ENCODE measurements at places on chromosomes 3 and 15.

GRCh38 chr3:8254489-8254888 is 247.1 kb upstream of the LMCD1 start:
- no peak for DNase-seq

- peak; percentile 68 for DNase-seq
These were observed 7.3 kb downstream of the FAM98B start for GRCh38 chr15:38461066-38461833.

DNA sequence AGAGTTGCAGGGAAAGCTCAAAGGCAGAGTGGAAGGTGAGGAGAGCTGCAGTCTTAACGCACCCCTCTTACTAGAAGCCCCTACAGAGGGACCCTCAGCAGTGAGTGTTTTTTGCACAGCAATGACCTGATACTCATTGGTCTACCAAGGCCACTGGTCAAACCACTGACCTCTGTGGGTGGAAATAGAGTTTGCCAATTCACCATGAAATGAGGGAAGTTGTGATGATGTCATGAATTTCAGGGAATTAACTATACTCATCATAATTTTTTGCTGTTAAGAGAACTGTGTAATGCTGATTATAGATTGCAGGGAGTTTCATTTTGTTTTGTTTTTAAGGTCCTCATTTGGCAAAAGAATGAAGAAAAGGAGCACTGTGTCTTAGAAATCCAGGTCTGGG is 101.7 kb upstream of the SMAD3 start:
- peak; percentile 86 for DNase-seq

DNA sequence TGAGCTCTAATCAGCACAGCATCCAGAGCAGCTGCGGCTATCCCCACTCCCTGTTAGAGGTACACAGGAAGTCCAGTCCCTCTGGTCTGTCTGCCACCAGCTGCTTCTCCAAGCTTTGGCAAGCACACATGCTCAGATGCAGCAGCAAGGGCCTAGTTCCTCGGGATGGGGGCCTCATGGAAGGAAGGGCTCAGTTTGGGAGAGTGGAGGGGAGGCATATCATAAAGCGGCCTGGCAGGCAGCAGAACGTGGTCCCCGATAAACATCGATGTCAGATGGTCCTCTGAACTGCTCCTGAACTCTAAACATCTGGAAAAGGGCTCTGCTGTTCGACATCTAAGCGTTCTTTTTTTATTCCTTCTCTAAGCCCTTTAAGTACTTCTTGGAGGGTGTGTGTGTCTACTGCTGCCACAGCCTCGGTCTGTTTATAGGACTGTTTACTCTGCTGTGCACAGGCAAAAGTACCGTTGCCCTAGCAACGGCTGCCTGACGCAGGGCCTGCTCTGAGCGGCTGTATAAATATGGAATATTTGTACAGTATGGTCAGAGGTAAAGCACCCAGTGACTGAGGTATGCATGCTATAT is 74.6 kb downstream of the PRICKLE2 start:
- no peak for DNase-seq

- no peak for DNase-seq
These were observed 31.5 kb downstream of the ROBO2 start for GRCh38 chr3:77071364-77071763.

GRCh38 chr3:35498506-35499210 is 140.7 kb upstream of the ARPP21 start:
- no peak for DNase-seq

- DNase-seq, result no peak
These were observed 97.7 kb downstream of the DPH6 start for GRCh38 chr15:35448294-35448693.

DNA sequence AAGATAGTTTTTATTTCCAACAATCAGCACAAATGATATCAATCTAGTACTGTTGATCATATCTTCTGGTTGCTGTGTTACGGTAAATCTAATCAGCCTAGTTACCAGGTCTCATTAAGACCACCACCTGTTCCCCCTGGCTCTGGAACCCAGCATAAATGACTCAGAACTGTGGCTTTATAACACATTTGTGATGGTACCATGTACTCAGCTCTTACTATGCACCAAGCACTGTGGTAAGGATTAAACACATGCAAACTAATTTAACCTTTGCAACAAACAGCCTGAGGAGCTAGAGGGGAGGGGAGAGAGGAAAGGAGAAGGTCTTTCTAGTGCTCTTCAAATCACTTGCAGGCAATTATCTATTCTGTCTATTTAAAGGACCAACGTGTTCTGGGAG is 173.9 kb upstream of the LMCD1 start:
- no peak for DNase-seq

GRCh38 chr3:132972333-132972732 is 65.9 kb upstream of the TMEM108 start:
- DNase-seq, result no peak

DNA sequence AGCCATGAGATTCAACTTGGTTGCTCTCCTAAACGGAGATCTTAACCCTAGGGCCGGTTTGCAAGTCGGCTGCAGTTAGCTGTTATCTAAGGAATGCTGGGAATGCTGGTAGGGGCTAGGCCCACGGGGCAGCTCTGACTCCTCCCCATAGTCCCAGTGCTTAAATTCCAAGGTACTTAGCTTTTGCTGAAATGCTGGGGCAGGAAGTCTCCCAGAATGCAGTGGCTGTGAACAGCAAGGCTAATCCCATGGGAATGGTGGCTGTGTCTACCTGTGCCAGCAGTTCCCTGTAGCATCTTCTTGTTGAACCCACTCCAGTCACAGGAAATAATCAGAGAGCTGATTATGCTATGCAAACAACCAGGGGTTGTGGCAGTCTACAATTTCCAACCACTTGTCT is 102.5 kb upstream of the TJP1 start:
- DNase-seq, result no peak

DNA sequence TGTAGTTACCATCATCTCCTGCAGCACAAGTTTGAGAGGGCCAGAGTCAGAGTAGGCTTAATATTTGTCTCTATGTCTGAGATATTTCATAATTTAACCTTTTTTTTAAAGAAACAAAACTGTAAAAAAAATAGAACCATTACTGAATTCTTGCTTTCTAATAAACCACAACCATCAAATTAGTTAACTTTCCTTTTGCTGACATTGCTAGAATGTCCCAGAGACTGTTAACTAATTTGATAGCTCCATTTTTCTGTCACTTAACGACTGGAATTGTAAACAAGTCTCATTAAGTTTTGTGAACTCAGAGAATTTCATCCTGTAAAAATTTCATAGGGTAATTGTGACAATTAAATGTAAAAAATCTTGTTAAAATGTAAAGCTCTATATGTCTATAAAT is 35.6 kb downstream of the IMPG2 start:
- no peak for DNase-seq

GRCh38 chr3:39000008-39000450 is 51.7 kb downstream of the SCN11A start:
- peak; percentile 54 for DNase-seq

DNA sequence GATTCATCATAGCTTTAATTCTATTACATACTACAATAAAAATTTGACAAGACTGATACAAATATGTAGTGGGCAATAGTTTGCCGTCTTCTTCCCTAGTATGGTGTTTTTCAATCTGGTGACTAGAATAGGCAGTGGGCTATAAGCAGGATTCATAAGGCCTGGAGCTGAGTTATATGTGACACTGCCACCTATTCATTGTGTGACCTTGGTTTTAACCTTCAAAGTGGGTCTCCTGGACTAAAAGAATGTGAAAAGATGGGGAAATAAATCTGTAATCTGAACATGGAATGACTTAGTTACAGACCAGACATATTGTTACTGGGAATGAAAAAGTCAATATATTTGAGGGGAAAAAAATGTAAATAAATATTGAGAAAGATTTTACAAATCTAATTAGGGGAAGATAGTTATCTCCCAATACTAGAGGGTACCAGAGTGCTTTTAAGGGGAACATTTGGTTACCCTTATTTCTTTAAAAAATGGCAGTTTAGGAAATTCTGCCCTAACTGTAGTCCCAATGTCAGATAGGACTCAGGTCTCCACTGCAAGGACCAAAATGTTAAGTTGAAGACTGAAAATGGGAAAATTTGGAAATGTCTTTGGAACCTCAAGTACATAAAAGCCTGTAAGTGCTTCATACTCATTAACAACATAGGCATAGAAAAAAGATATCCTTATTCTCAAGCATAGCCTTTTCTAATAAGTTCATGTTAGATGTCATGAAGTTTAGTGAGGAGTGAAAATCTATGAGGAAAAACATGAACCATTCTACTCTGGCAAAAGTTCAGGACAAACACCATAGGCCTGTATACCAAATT is 10.7 kb upstream of the SETD5 start:
- no peak for DNase-seq

GRCh38 chr15:96262549-96263489 is 67.7 kb upstream of the NR2F2 start:
- no peak for DNase-seq

DNA sequence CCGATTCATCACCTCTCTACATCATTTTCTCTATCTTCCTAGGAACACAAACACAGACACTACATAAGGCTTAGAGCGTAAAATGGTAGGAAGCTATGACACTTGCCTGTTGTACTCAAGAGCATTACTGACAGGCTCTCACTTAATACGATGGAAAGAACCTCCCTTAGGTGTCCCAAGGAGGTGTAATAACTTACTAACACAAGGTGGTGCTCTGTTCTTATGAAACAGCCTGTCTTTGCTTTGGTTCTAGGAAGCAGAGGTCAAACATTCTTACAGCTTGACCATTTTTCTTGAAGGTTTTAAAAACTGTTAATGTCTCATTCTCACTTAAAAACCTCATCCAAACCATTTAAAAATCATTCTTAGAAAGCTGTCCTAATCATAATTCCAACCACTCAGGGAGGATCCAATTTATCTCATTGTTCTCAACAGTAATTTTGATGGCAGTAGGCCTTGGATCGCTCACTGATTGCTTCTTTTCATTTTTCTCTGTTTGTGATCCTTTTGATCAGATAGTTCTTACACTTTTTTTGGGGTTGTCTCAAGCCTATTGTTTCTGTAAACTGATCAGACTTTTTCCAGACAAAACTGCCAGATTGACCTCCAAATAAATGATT is 317.8 kb upstream of the AGTR1 start:
- peak; percentile 9 for DNase-seq

DNA sequence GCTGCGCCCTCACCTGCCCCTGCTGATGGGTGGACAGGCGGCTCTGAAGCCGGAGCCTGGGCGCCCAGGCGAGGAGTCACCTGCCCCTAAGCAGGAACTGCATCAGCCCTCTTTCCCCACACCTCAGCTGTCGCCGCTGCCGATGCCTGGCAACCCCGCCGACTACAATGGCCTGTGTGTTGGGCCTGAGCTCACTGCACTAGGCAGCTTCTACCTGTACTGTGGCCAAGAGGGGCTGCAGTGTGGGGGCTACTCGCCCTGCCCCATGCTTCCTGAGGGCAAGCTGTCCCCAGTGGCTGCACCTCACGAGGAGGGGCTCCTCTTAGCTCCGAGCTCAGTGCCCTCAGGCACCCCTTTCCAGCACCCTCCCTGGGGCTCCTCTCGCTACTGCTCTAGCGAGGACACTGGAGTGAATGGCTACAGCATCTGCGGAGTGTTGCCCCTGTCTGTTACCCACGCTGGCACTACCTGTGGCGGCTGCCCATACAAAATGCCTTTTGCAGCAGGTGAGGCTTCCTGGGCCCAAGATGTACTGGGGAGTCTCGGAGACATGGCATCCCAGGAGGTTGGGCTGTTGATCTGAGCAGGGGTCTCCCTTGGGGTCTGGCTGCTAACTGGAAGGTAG is 11.3 kb upstream of the CHST14 start:
- DNase-seq, result no peak

DNA sequence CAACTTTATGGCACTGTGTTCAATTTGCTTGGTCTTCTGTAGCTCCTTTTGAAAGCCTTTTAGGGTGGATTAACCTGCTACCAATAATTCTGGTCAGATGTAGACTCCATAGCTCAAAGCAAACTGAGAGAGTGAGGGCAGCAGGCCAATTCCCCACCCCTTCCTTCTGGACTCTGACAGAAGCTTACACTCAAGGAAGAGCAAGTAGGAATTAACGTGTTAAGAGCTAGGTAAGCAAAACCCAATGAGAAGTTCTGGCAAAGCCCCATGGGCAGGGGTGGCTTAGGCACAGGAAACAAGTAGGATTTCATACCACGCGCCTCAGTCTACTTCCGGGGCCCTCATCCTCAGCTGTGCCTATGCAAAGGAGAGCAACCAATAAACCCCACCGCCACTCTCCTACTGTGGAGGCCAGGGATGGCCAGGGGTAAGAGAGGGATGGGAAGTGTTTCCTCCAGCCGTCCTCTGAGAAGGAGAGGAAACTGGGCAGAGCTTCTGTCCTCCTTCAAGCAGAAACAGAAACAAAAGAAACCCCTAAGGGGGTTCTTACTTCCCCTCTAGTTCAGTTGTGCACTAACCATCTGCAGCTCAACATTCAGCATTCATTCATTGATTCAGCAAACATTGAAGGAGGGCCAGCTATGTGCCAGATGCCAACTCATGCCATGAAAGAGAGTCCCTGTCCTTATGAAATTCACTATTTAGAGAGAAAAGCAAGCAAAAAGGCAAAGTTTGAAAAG is 12.6 kb downstream of the CCR5 start:
- no peak for DNase-seq

- DNase-seq, result peak; percentile 98
These were observed at the start of gene TEX264 for GRCh38 chr3:51670823-51671733. Gene TEX264 (plus strand): TSS chr3:51671252. CDS start chr3:51674305, 3,053 bp downstream.

GRCh38 chr3:177212756-177213155 is 15.5 kb upstream of the TBL1XR1 start:
- DNase-seq, result no peak

DNA sequence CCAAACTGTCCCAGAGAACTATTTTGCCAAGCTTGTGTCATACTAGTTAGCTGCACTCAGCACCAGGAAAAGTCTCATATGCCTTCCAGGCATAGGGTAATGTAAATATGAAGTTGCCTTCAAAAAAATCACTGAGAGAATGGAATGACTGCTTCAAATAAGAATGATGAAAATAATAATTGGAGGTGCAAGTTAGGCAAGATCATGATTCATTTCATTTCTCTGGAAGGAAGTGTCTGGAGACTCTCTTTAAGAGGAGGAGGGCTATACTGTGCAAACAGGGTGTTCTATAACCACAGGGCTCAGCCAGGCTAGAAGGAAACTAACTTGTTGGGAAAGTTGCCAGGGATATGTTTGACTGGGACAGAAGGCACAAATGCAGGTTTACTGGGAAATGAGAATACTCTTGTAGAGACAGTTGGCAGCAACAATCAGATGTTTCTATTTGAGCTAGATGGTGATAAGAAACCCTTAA is 4.3 kb downstream of the SIDT1 start:
- peak; percentile 16 for DNase-seq

- DNase-seq, result no peak
These were observed 145.3 kb downstream of the TJP1 start for GRCh38 chr15:29676961-29677402.

GRCh38 chr3:151386056-151386455 is 1.5 kb upstream of the P2RY12 start:
- no peak for DNase-seq

DNA sequence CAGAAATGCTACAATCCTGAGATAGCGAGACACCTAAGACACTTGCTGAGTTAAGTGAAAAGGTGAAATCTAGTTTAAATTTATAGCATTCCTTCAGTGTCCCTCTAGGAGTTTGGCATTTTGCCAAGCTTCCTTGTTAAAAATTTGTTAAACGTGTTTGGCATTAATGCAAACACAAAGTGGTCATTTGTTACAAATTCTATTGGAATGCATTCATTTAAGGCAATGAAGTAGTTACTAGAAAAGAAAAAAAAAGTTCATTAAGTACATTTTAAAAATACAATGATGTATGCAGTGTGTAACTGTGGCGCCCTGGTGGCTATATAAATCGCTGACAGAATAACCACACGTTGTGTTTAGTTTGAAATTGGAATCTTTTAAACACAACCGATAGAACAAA is 31.3 kb upstream of the WNT5A start:
- DNase-seq, result no peak

Data from suppressor macrophage treated with lipopolysaccharide for 4 hours (primary cell).